OCI-LY7 (cell line): ENCODE measurements at places on chromosomes 5 and 9.

DNA sequence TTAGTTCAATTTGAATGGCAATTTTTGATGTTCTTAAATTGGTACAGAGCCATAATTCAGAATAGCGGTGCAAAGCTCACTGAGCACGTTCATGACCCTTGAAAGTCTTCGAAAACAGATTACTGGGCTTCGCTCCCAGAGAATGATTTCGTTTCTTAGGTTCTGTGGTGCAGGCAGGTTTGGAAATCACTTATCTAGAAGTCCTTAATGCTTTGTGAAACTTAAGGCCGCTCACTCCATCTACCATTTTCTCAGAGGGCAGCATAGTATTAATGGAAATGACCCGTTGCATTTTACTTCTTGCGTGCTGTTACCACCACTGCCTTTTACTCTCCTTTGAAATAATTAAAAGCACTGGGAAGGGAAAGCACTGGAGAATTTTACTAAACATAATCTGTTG lies 2.9 kb upstream of the MAT2B start:
- DNase-seq = no peak

GRCh38 chr5:144156767-144157171 lies 13.7 kb downstream of the YIPF5 start:
- DNase-seq = no peak

GRCh38 chr9:102497709-102498108 lies 497.4 kb upstream of the CYLC2 start:
- DNase-seq = no peak

- no peak for DNase-seq
Measured at GRCh38 chr5:175457466-175457865, 13.5 kb upstream of the DRD1 start.

DNA sequence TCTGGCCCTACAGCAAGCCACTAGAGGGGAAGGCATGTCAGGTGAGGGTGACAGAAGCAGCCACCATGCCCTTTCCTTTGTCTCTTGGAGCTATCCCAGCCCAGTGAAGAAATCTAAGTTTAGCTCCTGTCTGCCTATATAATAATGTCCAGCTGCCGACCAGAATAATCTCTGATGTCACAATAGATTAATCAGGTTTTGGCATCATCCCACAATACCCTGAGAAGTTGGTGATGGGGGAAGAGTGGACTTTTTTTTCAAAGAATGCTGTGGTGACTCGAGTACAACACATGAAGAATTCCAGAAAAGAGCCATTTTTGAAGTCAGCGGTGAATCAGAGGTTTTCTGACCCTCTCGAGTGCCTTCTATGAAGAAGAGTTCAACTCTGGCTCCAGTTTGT lies 1.7 kb upstream of the TSLP start:
- DNase-seq = no peak

- no peak for DNase-seq
Measured at GRCh38 chr5:56259002-56259511, 25.9 kb upstream of the ANKRD55 start.
